ENCODE measurements at places on chromosomes 2 and 18. TPM values are rescaled to one million over a fixed set of nuclear protein-coding genes. Genes with fewer than 3 reads are reported as not detected.

RMDN2 gene
- 4.1 TPM for total RNA-seq

EFHD1 gene
- 4.1 TPM for total RNA-seq

CYP1B1 gene
- total RNA-seq = 17.5 TPM

FBXO15 gene
- 2.7 TPM for total RNA-seq

HOXD9 gene
- total RNA-seq = not detected

ARHGAP15 gene
- total RNA-seq = 2.8 TPM

GRB14 gene
- 0.93 TPM for total RNA-seq

STAT4 gene
- total RNA-seq = 1.0 TPM

ASB18 gene
- not detected for total RNA-seq

CEP192 gene
- total RNA-seq = 39.9 TPM

SERPINB2 gene
- total RNA-seq = not detected

FOXD4L1 gene
- 0.52 TPM for total RNA-seq

RAPGEF4 gene
- 1.7 TPM for total RNA-seq

WNT6 gene
- total RNA-seq = not detected

MROH2A gene
- total RNA-seq = not detected

RUFY4 gene
- not detected for total RNA-seq
